ENCODE measurements at places on chromosomes 2 and 18.

DNA sequence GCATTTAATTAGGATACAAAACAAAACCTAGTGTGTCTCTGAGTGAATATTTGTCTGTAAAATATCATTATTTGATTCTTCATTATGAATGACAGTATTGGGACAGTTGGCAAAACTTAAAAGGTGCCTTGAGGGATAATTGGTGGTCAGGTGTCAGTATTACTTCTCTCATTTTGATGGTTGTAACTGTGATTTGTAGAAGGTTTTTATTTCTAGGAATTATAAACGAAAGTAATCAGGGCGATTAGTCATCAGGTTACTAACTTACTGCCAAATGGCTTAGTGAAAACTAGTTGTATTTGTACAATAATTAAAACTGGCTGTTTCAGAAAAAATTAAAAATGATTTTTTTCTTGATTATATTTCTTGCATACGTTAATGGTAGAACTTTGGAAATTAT, 117.6 kb downstream of the BIRC6 start:
- DNase-seq, result no peak

GRCh38 chr2:207501802-207502576, 27.8 kb upstream of the CREB1 start:
- no peak for DNase-seq

- no peak for DNase-seq
These were observed 25.7 kb downstream of the ANO7 start for GRCh38 chr2:241214209-241214608.

DNA sequence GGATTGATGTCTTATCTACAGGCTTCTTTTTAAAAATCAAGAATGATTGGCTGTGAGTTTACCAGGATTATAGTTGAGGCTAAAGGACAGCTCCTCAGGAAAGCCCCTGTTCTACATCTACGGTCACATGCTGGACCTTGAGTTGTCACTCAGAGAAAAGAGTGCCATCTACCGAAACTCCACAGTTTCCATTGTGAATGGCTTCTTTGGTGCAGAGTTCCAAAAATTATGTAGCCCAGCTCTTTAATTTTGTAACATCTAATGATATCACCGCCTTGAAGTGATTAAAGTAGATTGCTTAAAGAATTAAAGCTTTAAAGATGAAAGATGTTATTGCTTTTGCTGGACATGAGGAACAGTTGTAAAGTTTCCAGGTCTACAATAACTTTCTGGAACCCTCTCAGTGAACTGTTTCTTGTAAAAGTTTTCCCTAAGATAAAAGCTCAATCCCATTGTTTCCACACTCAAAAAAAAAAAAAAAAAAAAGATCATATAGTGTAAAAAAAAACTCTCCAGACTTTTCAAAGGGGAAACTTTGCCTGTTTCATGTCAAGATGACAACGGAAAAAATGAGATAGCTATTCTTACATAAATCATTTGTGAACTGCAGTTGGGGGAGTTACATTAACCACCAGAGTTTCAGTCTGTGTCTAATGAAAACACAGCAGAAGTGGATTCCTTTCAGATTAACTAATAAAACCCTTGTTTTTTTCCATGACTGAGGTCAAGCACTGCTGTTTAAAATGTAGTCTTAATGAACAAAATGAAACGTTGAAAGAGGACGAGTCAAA, 4.3 kb downstream of the COL3A1 start:
- DNase-seq, result peak; percentile 52

- no peak for DNase-seq
These were observed 21.7 kb downstream of the LINC00305 start for GRCh38 chr18:64127172-64127571.

DNA sequence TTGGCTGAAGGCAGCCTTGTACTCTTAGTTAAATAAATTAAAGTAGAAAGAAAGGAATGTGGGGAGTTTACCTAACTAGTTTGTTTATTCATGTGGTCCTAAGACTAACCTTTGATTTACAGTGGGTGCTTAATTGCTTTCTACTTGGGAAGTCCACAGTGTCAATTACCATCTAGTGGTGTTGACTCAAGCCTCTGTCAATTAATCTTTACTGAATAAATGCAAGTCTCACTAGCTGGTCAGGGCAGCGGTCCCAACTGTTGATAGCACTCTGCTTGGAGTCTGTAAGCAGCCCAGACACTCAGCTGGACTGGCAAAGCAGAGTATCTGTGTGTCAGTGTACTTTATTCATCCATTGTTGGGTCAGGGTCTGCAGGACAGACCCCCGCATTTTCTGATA, 15.8 kb downstream of the ZNF514 start:
- no peak for DNase-seq

DNA sequence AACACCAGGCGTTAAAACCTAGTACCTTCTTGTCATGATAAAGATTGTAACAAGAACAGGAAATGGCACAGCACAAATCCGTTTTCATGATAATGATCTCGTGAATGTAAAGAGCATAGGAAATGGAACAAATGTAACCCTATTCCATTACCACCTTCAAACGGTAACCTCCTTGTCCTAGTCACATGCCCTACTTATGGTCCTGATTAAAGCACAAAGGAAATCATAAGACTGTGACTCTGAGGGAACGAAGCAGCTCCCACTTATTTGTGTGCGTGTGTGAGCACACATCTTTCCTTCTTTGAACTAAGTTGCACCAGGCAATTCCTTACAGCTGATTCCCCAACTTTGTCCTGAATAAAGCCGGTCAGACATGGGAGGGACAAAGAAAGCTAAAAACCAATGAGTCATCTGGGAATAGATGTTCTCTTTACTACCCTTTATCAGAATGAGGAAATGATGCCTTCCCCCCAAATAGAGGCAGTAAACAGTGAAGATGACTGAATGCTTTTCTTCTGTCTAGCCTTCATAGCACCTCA, 192.6 kb downstream of the IKZF2 start:
- no peak for DNase-seq

- DNase-seq, result no peak
These were observed 31.6 kb upstream of the FZD5 start for GRCh38 chr2:207801259-207801658.

DNA sequence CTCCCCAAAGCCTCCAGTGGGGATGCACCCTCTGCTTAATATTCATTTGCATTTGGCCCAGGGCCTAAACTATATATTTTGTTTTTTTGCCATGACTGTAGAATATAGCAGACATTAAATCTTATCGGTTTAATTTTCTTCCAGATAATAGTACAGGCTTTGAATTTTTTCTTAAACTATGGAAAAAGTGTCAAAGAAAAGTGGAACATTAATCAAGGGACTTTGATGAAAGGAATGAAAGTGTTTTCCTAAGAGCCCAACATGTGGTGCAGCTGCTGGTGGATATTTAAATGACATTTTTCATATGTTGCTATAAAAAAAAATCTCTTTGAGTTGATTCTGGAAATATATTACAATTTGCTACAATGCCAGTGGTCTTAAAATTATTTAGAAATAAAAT, 346.8 kb downstream of the CYP26B1 start:
- no peak for DNase-seq

- no peak for DNase-seq
These were observed 7.7 kb downstream of the SERPINB2 start for GRCh38 chr18:63895190-63895589.
